ENCODE measurements at places on chromosomes 2 and 18. TPM values are rescaled to one million over a fixed set of nuclear protein-coding genes. Genes with fewer than 3 reads are reported as not detected.

Gene GPR155
- total RNA-seq: 3.6 TPM

Gene PSMA8
- total RNA-seq: not detected

Gene ADD2
- 0.76 TPM for total RNA-seq

Gene TXNDC2
- not detected for total RNA-seq

Gene SCN7A
- 23.1 TPM for total RNA-seq

Gene MAP3K19
- total RNA-seq: not detected

Gene CFAP65
- not detected for total RNA-seq

Gene AKAIN1
- not detected for total RNA-seq

Gene OTOS
- not detected for total RNA-seq

Gene RUFY4
- not detected for total RNA-seq

Gene WDR75
- 44.4 TPM for total RNA-seq

Gene NEU2
- total RNA-seq: not detected

Gene ARHGAP28
- total RNA-seq: 1.2 TPM

Gene IL1RN
- 1,539 TPM for total RNA-seq

Gene SCTR
- total RNA-seq: not detected

Gene ANKRD23
- total RNA-seq: 1.4 TPM

Gene NCOA1
- 34.2 TPM for total RNA-seq

Gene PRSS56
- total RNA-seq: not detected

Gene CHRND
- total RNA-seq: not detected

Gene TCF23
- total RNA-seq: not detected

Gene PLA2R1
- 10.0 TPM for total RNA-seq

Gene CDCA7
- 8.8 TPM for total RNA-seq

Gene AQP12A
- not detected for total RNA-seq

Gene QPCT
- total RNA-seq: 10.5 TPM

Gene CD226
- 1.9 TPM for total RNA-seq

Gene FNDC4
- total RNA-seq: 4.6 TPM

Gene TIA1
- total RNA-seq: 73.1 TPM

Gene CXCR1
- total RNA-seq: not detected

Gene AQP12B
- total RNA-seq: not detected

Gene RMC1
- total RNA-seq: 19.1 TPM

Gene DNAH6
- total RNA-seq: 0.38 TPM

Gene EPAS1
- total RNA-seq: 86.7 TPM

Gene KLF7
- 18.1 TPM for total RNA-seq

Gene CEP76
- 12.1 TPM for total RNA-seq

Gene SERPINB10
- 8.4 TPM for total RNA-seq

Gene IL36G
- total RNA-seq: 223 TPM

Gene IL1RL1
- 10.9 TPM for total RNA-seq

Gene GPR75
- 3.6 TPM for total RNA-seq

Gene ITGB6
- 33.8 TPM for total RNA-seq

Gene ACOXL
- not detected for total RNA-seq

Gene DSG1
- 10.5 TPM for total RNA-seq

Gene RIF1
- 25.7 TPM for total RNA-seq

Gene CREG2
- total RNA-seq: 0.67 TPM

Gene GCFC2
- total RNA-seq: 22.7 TPM

Gene RGPD3
- 0.49 TPM for total RNA-seq

Gene ZDBF2
- 5.9 TPM for total RNA-seq

Gene CCDC138
- 6.9 TPM for total RNA-seq

Gene MROH2A
- total RNA-seq: under 0.01 TPM

Gene CHN1
- 2.1 TPM for total RNA-seq

Gene SEPTIN2
- total RNA-seq: 206 TPM

Gene TEKT4
- total RNA-seq: not detected

Gene MALL
- total RNA-seq: 534 TPM

Gene C1QL2
- not detected for total RNA-seq

Gene SMPD4
- 41.6 TPM for total RNA-seq

Gene SCN9A
- total RNA-seq: 1.1 TPM
